ENCODE measurements at places on chromosomes 12 and 14.

GRCh38 chr12:116773276-116773731 is 35.2 kb downstream of the RNFT2 start:
- H3K4me3 ChIP-seq = no peak overlapping the region
- no peaks in the 10 kb centered on the region for H3K4me1 ChIP-seq
- DNase-seq = peak; percentile 12
- no peak overlapping the region for H3K27ac ChIP-seq

- no peaks in the 10 kb centered on the region for H3K27me3 ChIP-seq
- no peak overlapping the region for H3K4me3 ChIP-seq
- H3K4me1 ChIP-seq = no peaks in the 10 kb centered on the region
- H3K27ac ChIP-seq = no peak overlapping the region
Observed at GRCh38 chr12:119802472-119802871, 74.6 kb downstream of the CIT start.

- H3K4me3 ChIP-seq = no peak overlapping the region
- H3K36me3 ChIP-seq = no peaks in the 10 kb centered on the region
Observed at GRCh38 chr12:128458301-128458974, 191.5 kb downstream of the TMEM132C start.

DNA sequence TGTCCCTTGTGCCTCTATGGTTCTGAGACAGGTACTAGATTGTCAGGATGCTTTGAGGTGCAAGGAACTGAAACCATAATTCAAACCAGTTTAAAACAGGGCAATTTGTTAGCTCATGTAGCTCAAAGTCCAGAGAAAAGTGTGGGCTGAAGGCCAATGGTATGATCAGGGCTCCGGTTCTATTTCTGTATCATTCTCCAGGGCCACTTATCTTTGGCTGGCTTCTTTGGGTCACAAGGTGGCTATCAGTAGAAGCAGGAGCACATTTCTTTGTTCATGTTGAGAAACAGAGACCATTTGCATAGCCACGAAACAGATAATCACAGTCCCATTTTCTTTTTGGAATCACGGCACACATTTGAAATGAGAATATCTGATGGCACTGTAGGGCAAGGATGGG is 294.9 kb downstream of the ETNK1 start:
- H3K27me3 ChIP-seq = no peaks in the 10 kb centered on the region
- H3K4me1 ChIP-seq = no peaks in the 10 kb centered on the region
- no peaks in the 10 kb centered on the region for H3K36me3 ChIP-seq
- H3K4me3 ChIP-seq = no peak overlapping the region
- DNase-seq = no peak

GRCh38 chr14:42143114-42143513 is 536.4 kb downstream of the LRFN5 start:
- no peak for DNase-seq
- no peak overlapping the region for H3K27ac ChIP-seq
- H3K36me3 ChIP-seq = no peaks in the 10 kb centered on the region

DNA sequence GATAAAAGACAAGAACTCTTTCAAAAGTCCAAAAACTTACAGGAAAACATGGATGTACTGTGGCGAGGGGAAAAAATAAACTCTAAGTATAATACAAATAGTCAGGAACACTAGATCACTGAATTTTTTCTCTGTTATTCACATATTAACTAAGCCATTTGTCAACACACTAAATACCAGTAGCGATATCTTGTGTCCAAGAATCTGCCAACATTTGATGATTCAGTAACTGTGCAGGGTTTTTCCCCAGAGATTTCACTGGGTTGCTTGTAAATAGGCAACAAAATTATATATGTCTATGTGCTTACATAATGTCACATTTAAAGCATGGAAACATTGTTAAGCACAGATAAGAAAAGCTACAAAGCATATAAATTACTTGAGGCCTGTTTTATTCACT is 205.9 kb downstream of the KIF21A start:
- H3K4me3 ChIP-seq = no peak overlapping the region
- no peaks in the 10 kb centered on the region for H3K36me3 ChIP-seq
- H3K27me3 ChIP-seq = no peaks in the 10 kb centered on the region
- DNase-seq = no peak
- H3K27ac ChIP-seq = no peak overlapping the region

DNA sequence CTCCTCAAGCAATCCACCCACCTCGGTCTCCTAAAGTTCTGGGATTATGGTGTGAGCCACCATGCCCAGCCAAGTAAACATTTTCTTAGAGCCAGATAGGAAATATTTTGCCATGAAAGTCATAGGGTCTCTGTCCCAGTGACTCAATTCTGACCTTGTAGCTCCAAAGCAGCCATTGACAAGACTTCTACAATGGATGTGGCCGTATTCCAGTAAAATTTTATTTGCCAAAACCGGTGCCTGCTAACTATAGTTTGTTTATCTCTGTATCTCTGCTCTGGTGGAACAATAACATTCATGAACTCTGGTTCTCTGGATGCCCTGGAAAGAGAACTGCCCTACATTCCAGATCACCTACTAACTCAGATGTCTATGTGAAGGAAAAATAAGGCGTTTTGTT is 54.6 kb upstream of the USP44 start:
- no peak overlapping the region for H3K4me3 ChIP-seq
- H3K36me3 ChIP-seq = no peaks in the 10 kb centered on the region
- H3K27ac ChIP-seq = no peak overlapping the region

DNA sequence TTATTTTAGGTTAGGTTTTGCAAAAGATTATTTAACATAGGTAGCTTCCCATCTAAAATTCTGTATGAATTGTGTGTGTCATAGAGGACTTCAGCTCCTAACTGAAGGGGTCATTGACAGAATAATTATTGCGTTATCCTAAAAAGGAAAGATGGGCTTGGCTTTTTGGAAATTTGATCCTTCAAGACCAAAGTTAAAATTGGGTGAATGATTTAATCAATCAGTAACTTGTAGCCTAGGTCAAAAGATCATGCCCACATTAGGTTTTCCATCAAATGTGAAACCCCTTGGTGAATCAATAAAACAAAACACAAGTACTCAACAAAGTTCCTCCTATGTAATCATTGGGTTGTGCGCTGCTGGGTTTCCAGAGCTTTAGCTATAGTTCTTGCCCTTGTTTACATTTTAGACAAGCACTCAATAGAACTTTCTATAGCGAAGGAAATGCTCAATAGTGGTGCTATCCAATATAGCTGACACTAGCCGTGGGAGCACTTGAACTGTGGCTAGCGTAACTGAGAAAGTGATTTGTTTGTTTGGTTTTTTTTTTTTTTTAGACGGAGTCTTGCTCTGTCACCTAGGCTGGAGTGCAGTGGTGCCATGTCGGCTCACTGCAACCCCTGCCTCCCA is 37.6 kb upstream of the ARHGAP5 start:
- H3K27ac ChIP-seq = no peak overlapping the region
- no peaks in the 10 kb centered on the region for H3K36me3 ChIP-seq
- H3K27me3 ChIP-seq = no peaks in the 10 kb centered on the region
- no peak overlapping the region for H3K4me3 ChIP-seq
- no peak for DNase-seq

DNA sequence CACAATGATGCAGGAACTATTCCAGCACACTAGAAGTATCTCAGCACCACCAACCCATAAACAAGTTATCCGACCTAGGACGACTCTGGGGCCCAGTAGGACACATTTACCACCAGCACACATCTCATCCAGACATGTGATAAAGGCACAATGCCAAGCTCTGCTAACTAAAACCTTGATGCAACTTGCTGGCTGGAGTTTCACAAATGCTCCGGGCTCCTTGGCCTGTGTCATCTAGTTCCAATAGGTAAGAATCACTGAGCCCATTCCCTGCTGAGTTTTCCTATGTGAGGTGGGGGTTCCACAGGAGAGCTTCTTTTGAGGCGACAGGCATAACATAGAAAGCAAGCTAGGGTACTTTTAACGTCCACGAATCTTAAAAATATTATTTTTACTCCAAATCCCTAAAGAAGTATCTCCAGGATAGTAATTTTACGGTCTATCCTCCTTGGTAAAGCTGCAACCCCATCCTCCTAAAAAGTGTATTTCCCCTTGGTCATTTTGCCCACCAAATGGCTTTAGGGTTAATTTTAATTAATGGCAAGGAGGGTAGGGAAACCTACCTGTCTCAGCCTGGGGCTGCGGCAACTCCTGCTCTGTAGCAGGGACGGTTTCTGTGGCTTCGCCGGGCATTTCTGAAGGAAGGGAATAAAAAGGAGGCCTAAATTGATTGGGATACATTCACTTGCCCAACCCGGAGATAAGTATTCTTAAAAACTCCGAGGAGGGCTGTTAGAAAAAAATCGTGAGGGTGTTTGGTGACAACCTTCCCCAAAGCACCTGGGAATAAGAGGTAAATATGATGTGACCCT is 1.0 kb downstream of the NACA start:
- H3K4me1 ChIP-seq = peaks cover 42% of the 10 kb centered on the region
- peak overlapping the region; percentile 92 for H3K4me3 ChIP-seq
- peak overlapping the region; percentile 91 for H3K27ac ChIP-seq
- no peak for DNase-seq
- H3K27me3 ChIP-seq = no peaks in the 10 kb centered on the region

DNA sequence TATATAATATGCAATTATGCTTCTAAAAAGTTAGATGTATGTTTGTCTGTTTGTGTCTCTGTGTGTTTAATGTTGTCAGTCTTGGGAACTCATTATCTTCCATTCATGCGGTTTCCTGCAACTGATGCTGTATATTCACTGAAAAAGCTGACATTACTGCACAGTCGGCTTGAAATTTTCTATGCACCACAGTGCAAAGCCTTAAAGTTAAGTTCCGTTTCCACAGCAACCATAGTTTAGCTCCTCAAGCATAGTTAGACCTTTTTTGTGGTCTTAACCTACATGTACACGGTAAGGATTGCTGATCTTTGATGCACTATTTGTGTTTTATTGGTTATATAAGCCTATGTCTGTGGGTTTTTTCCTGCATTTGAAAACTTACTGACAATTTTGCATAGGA is 309.4 kb downstream of the KCNC2 start:
- H3K27me3 ChIP-seq = no peaks in the 10 kb centered on the region
- no peak overlapping the region for H3K4me3 ChIP-seq
- H3K27ac ChIP-seq = no peak overlapping the region
- H3K36me3 ChIP-seq = no peaks in the 10 kb centered on the region
- no peak for DNase-seq

DNA sequence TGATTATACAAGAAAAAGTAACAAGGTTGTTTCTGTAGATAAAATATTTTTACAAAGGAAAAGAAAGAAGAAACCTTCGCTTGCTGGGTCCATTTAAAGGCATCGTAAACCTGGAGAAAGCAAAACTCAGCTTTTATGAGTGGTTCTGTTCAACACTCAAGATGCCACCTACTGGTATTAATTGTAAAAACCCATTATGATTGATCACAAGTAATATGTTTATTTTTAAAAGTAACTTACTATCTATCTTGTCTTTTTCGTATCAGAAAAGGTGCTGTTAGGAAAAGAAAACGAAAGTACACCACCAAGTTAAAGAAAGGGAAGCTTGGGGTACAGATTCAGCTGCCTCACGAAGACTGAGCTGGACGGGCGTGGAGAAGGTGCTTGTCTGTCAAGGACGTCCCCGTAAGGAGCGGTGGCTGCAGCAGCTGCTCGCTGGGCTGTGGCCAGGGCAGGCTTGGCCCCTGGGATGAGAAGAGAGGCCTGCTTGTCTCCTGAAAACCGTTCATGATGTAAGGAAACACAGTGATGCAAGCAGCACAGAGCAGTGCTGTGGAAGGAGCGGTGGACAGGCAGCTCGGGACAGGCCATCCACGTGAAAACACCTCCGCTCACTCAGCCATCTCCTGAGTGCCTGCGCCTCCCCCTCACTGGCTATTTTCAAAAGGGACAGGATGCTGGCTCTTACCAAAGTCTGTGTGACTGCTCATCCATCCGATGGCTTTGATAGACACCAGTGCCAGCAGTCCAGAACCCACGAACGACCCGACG is 25.0 kb downstream of the SLC15A4 start:
- no peaks in the 10 kb centered on the region for H3K27me3 ChIP-seq
- no peak overlapping the region for H3K4me3 ChIP-seq
- peaks cover 18% of the 10 kb centered on the region for H3K36me3 ChIP-seq
- no peaks in the 10 kb centered on the region for H3K4me1 ChIP-seq
- no peak overlapping the region for H3K27ac ChIP-seq
- DNase-seq = no peak

DNA sequence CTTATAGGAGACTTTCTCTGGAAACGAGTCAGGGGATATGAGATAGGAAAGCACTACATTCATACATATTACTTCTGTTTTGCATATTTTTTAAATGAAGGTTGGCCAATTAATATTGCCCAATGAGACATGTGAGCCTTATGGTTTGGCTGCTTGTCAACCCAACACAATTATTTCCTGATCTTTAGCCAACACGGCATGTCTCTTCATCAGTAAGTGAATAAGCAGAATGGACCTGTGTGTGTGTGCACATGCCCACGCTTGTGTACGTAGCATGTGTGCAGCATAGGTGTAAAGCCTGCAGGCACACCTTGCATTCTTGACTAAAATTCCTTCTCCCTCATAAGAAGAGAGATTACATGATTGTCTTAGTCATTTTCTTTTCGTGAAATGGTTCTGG is 88.3 kb downstream of the STON2 start:
- no peak overlapping the region for H3K27ac ChIP-seq
- H3K27me3 ChIP-seq = no peaks in the 10 kb centered on the region
- no peaks in the 10 kb centered on the region for H3K36me3 ChIP-seq
- H3K4me3 ChIP-seq = no peak overlapping the region
- no peaks in the 10 kb centered on the region for H3K4me1 ChIP-seq
- DNase-seq = no peak

DNA sequence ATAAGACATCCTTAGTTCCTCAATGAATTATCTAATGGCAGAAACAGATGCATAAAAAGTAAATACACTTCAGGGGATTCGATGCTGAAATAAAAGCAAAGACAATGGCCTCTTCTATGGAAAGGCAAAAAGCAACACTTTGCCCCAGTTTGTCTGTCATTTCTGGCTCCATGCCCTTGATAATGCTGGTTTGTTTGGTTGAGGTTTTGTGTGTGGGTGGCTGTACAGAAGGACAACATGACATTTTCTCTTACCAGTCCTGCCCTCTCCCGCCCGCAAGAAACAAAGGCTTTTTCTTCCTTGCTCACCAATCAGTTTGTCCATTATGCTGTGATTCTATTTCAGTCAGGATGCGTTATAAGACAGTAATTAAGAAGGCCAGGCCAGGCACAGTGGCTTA is 18.1 kb upstream of the WDR89 start:
- H3K27me3 ChIP-seq = no peaks in the 10 kb centered on the region
- H3K4me1 ChIP-seq = peaks cover 7% of the 10 kb centered on the region
- DNase-seq = no peak
- H3K36me3 ChIP-seq = no peaks in the 10 kb centered on the region
- H3K27ac ChIP-seq = no peak overlapping the region

DNA sequence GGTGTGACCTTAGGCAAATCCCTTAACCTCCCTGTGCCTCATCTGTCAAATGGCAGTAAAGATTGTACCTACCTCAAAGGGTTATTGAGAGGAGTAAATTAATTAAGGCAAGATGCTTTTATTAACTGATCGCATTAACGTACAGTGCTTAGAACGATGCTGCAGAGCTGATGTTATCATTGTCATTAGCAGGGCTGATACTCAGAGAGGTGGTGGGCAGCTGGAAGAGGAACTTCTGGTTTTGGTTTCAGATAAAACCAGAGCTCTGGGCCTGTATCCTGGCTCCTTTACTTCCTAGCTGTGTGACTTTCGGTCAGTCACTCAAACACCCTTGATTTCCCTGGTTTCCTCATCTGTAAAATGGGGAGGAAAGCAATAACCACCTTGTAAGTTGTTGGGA is 55.1 kb downstream of the CALM1 start:
- H3K27ac ChIP-seq = no peak overlapping the region
- no peaks in the 10 kb centered on the region for H3K36me3 ChIP-seq
- no peaks in the 10 kb centered on the region for H3K27me3 ChIP-seq

GRCh38 chr12:95116341-95116740 is 42.9 kb upstream of the NR2C1 start:
- no peaks in the 10 kb centered on the region for H3K27me3 ChIP-seq
- H3K36me3 ChIP-seq = peaks cover 10% of the 10 kb centered on the region
- peak overlapping the region; percentile 13 for H3K27ac ChIP-seq
- peaks cover 49% of the 10 kb centered on the region for H3K4me1 ChIP-seq
